ENCODE measurements at places on chromosomes 2 and 18. TPM values are rescaled to one million over a fixed set of nuclear protein-coding genes. Genes with fewer than 3 reads are reported as not detected.

DNA sequence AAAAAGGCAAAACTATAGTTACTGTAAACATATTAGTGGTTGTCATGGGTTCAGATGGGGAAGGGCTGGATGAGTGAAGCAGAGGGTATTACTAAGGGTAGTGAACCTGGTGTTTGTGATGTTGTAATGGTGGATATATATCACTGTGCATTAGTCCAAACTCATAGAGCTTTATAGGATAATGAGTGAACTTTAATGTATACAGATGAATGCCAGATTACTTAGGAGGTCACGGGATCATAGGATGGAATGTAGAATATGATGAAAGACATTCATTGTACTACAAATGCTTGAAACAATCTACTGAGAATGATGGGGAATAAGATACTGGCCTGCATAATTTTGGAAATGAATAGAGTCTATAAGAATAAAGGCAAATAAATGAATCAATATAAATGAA lies 226.7 kb upstream of the ZNF804A start:
- no peak for DNase-seq

GRCh38 chr2:23566241-23567142 lies 181.5 kb downstream of the KLHL29 start:
- DNase-seq: no peak

DNA sequence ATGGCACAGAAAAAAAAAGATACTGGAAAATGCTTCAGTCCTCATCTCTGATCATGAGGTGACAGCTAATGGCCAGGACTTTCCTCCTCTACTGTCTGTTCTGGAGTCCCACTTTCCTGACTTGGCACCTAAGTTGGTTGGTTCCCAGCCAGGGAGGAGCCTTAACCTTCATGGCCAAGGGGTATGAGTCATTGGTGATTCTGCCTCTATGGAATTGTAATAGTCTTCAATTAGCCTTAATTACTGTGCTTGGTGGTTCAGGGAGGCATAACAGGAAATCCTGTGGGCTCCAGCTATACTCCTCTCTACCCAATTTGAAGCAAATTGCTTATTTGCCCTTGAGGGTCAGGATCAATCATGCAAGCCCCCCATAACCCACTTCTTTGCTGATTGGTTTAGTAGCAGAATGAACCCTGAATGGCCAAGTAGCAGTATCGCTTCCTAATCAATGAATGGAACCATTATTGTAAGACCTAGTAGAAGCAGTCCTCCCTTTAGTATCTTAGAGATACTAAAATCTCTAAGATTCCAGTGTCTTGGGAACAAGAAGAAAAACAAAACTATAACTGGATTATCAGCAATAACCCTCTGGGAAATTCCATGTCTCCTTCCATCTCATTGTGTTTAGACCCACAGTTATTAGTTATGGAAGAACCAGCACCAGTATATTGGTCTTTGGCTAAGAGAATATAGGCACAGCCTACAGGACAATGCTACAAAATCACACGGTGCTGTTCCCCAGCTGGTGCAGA lies 109.0 kb downstream of the COL6A3 start:
- DNase-seq: no peak

GRCh38 chr18:2589345-2590068 lies 18.1 kb downstream of the NDC80 start:
- no peak for DNase-seq

GRCh38 chr2:174777347-174778084 lies 13.2 kb upstream of the CHRNA1 start:
- no peak for DNase-seq

GRCh38 chr18:78971511-78972245 lies 7.9 kb upstream of the SALL3 start:
- no peak for DNase-seq

GRCh38 chr18:32298171-32298667 lies 108.4 kb downstream of the MEP1B start:
- DNase-seq: no peak

- DNase-seq: no peak
Observed at GRCh38 chr2:20333738-20334137, 16.9 kb downstream of the PUM2 start.

GRCh38 chr2:217667512-217667911 lies 335.3 kb downstream of the TNS1 start:
- no peak for DNase-seq

DNA sequence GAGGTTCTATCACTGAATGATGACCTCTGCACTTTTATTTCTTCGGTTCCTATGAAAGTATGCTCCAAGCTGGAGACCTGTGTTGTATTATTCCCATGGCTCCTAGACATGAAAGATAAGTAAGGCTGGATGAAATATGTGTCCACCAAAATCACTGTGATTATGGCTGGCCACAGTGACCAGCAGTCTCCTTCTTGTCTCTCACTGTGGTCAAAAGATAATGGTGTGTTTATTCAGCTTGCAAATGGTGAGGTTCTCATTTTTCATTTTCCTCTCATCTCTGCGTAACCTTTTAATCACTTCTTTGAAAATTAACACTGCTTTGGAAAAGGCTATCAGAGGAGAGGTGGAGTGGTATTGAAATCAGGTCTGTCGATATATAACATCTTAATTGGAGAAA lies 107.8 kb upstream of the DAPL1 start:
- no peak for DNase-seq

The ACTG2 gene
- not detected for total RNA-seq

The SLC40A1 gene
- 30.9 TPM for total RNA-seq

The RUFY4 gene
- total RNA-seq: 0.77 TPM

The PEX13 gene
- 10.8 TPM for total RNA-seq
